Colonic mucosa (tissue), 4 donors: ENCODE measurements at places on chromosomes 2 and 18.

DNA sequence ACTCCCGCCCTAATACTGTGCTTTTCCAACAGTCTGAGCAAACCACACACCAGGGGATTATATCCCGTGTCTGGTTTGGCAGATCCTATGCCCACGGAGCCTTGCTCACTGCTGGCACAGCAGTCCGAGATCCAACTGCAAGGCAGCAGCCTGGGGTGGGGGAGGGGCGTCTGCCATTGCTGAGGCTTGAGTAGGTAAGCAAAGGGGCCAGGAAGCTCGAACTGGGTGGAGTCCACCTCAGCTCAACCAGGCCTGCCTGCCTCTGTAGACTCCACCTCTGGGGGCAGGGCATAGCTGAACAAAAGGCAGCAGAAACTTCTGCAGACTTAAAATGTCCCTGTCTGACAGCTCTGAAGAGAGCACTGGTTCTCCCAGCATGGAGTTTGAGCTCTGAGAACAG, 44.2 kb downstream of the LNPK start:
- no peak for DNase-seq

DNA sequence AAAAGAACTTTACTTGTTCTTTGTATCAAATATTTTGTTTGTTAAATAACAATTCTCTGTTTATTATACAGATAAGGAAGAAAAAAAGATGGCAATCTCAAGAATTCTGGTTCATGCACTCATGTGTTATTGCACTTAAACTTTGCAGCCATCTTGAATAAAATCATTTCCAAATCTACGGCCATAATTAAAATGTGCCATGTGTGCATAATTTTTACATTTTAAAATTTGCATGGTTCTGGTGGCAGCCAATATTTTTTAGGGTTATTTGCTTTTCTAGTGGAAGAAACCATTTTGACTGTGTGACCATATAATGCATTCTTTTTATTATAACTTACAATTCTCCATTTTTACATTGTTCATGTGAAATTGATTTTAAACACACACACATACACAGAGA, 1518.1 kb upstream of the ZEB2 start:
- DNase-seq, result no peak

GRCh38 chr2:31831585-31831984, 179.2 kb downstream of the MEMO1 start:
- no peak for DNase-seq

- no peak for DNase-seq
Observed at GRCh38 chr2:130808482-130809268, 28.0 kb upstream of the ARHGEF4 start.

DNA sequence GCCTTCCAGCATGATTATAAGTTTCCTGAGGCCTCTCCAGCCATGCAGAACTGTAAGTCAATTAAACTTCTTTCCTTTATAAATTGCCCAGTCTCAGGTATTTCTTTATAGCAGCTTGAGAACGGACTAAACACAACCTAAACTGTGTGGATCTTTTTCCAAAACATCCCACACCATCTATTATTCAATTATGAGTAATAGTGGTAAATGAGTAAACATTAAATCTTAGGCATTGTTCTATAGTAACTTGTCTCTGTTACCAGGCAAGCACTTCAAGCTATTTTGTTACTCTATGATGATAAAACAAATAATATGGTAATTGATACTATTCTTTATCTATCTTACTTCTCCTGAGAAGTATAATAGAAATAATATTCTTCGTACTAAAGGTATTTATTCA, 536.9 kb upstream of the CHAC2 start:
- no peak for DNase-seq

- peak; percentile 85 for DNase-seq
Observed at GRCh38 chr2:199455545-199456382, 2.0 kb downstream of the SATB2 start.

- no peak for DNase-seq
Observed at GRCh38 chr2:11873356-11874154, 127.1 kb downstream of the LPIN1 start.

DNA sequence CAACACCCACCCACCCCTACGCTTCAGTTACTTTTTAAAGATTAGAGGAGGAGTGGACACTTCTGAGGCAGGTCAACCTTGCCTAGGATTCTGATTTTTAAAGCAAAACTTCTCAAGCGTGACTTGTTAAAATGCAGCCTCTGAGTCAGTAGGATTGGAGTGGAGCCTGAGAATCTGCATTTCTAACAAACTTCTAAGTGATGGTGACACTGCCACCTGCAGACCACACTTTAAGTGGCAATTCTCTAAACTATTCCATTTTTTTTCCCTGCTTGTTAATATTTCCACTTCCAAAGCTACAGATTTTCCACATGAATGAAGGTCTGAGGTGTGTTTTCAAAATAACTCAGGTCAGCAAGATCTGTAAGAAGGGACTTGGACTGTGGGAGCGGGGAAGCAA, 171.1 kb upstream of the CCDC150 start:
- DNase-seq, result no peak

DNA sequence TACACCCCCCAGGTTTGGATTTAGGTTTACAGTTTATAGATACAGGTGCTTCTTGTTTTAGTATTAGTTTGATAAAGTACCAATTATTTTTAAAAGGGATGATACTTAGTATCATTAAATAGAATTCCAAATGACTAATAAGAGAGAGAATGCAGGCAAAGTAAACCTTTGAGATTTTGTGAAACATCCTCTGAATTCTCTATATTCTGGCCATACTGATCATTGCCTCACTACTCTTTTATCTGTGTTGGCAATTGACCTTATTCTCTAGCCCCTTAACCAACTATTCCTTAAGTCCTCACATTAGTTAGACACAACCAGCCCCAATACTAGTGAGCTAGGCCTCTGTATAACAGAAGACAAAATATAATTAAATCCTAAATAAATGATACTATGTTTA, 125.4 kb downstream of the COMMD1 start:
- DNase-seq, result no peak

DNA sequence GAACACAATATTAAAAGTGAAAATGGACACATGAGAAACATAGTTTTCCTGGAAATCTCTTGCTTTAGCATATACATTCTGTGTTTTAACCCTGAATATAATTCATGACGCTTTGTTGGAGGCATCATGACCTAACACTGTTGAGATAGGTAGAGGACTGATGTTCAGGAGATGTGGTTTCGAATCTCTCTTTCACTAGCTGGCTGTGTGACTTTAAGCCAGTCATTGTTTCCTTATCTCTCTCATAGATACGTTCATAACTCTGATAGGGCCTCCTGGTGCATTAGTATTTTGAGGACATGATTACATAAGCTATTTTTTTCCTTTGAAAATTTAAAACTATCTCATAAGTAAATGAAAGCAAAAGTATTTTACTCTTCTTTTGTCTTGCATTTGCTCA, 179.0 kb upstream of the DTNA start:
- no peak for DNase-seq

DNA sequence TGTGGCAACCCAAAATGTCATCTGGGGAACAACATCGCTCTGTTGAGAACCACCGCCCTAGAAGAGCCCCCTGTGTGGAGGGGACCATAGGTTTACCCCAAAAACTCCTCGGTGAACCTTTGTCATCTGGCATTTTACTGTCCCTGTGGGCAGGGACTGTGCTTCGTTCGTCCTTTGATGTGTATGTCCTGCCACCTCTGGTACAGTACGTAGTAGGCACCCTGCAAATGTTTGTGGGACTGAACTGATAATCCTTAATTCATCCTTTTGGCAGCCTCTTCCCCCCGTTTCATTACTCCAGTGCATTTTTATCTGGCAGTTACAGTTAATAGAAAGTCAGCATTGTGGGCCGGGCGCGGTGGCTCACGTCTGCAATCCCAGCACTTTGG, 728 bp downstream of the NAPG start:
- DNase-seq, result peak; percentile 30

DNA sequence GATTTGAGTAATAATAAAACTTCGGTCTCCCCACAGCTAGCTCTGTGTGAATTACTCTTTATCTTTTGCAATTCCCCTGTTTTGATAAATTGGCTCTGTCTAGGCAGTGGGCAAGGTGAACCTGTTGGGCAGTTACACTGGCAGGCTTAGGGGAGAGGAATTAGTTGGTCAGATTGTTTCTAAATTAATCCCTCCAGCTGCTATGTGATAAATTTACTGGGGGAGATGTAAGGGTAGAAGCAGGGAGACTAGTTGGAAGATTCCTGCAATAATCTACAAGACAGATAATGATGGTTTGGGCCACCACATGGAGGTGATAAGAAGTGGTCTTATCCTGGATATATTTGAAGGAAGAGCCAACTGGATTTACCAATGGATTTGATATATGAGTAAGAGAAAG, 118.5 kb upstream of the TACR1 start:
- no peak for DNase-seq

- DNase-seq, result peak; percentile 37
Observed at GRCh38 chr2:64203858-64204632, 59.8 kb upstream of the PELI1 start.

GRCh38 chr2:98300141-98300874, 45.9 kb upstream of the CNGA3 start:
- no peak for DNase-seq

- no peak for DNase-seq
Observed at GRCh38 chr18:28723506-28723905, 546.6 kb upstream of the CDH2 start.

GRCh38 chr2:102335871-102336366, 19.7 kb upstream of the IL18R1 start:
- no peak for DNase-seq

DNA sequence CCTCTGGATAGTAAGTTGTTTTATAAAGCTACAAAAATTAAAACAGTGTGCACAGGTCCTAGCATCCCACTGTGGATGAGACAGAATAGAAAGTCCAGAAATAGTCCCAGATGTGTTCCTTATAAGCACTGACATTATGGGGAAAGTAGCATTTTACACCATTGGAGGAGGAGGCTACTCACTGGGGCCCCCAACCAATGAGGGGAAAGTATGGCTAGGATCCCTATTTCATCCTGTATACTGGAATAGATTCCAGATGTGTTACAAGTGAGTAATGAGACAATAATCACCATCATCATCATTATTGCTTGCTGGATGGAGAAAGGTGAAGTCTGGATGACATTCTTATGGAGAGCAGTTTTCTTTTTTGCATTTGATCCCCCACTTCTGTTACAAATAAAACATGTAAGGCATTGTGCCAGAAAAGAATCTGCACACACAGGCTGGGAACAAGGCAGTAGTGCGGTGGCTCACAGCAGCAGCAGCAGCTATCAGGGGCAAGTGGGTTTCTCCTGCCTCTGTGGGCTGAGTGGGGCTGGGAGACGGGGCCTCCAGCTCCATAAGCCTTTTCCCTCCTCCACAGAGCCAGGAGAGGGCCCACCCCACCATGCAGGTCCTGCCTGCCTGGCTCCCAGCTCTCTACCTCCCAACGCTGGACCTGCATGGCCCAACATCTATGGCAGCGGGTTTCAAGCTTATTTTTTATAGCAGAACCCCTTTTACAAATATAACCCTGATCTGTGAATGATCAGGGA, 5.0 kb downstream of the ARID5A start:
- no peak for DNase-seq

DNA sequence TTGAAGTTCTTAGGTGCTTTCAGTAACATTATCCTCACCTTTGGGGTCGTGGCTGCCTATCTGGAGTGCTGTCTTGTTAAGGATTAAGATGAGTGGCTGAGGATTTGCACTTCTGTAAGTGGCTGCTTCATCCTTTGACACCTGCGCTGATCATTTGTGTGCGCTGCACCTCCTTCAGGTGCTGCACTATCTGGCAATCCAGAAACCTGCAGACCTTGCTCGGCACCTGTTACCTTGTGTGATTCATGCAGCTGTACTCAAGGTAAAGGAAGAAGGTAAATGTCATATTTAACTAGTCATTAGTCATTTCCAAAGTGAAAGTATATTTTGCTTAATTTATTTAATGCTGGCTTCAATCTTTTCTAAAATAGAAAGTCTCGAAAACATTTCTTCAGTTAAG, 110.3 kb downstream of the RAB3GAP1 start:
- DNase-seq, result no peak

DNA sequence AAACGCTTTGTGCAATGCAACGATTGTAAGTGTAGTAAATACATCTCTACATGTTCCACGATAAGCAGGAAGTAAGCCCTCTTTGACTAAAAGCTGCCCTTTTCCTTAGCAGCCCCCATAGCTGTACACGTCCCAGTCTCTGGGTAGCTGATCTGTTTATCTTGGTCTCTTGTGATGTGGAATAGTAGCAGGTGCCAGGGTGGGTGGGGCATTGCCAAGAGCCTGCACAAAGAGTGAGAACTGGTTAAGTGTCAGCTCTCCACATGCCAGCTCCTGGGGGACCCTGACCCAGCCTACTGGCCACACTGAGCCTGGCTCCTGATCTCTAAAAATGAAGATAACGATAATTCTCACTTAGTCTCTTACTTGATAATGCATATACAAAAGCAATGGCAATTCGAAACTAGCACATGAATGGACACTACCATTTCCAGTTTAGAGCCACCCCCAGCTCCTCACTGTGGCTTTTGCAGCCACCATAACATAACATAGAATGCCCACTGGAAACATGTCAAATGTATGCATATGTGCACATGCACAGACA, 92.3 kb downstream of the MYT1L start:
- no peak for DNase-seq

GRCh38 chr2:29392774-29393173, 277.6 kb downstream of the CLIP4 start:
- no peak for DNase-seq

DNA sequence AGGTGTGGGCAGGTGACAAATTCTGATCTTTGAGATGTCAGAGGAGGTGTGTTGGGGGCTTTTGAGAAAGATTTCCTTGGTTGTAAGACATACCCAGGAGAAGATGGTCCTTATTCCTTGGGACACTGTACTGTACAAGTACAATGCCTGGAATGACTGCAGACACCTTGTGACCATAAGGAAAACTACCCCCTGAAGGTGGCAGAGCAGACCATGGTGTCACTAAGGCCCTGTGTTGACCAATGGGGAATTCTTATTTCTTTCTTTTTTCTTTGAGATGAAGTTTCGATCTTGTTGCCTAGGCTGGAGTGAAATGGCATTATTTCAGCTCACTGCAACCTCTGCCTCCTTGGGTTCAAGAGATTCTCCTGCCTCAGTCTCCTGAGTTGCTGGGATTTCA, 4.4 kb upstream of the ANKRD29 start:
- DNase-seq, result no peak

DNA sequence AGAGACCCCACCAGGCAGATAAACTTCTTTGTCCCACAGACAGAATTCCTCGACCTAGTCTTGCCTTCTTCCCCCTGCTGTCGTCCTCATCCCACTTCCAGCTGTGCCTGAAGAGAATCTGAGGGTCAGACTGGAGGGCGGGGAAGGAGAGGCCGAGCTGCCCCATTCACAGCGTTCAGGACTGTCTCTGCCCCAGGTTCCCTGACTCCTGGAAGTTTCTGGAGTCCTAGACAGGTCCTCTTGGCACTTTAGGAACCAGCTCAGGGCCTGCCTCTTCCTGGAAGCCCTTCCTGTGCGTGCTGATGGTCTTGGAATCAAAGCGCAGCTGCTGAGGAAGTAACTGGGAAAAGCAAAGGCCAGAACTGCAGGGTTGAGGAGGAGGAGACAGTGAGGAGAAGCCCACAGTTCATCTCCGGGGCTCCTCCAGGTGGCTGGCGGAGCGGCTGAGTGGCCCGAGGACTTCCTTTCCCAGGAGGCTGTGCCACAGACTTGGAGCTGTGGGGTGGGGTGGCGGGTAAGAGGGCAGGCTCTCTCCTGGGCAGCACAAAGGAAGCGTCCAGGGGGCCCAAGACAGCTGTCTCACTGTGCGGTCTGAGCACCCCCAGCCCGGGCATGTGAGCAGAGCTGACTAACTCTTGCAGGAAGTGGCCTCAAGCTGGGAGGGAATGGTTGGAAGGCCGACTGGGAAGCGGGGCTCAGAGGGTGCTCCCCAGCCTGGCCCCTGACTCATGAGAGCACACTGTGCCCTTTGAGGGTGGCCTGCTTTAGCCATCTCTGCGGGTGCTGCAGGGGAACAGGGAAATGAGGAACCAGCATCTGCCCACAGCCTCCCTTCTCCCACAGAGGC, 39.5 kb downstream of the SDC1 start:
- DNase-seq, result no peak
